ENCODE measurements at places on chromosomes 16 and 17. TPM values are rescaled to one million over a fixed set of nuclear protein-coding genes. Genes with fewer than 3 reads are reported as not detected.

DNA sequence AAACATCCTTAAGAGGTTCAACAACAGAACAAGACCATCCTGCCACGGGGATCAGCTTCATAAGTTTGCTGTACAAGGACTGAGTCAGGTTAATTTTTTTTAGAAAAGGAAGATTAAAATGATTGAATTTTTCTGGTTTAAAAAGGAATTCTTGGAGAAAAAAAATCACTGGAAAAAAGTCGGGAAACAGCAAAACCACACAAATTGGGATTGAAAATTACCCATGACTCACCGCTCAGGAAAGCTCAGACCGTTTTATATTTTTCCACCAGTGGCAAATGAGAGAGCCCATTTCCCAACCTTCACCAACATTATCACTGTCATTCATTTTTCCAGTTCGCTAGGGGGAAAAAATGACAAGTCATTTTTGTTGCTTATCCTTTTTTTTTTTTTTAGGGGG is 46.6 kb downstream of the MRM3 start:
- DNase-seq, result no peak

DNA sequence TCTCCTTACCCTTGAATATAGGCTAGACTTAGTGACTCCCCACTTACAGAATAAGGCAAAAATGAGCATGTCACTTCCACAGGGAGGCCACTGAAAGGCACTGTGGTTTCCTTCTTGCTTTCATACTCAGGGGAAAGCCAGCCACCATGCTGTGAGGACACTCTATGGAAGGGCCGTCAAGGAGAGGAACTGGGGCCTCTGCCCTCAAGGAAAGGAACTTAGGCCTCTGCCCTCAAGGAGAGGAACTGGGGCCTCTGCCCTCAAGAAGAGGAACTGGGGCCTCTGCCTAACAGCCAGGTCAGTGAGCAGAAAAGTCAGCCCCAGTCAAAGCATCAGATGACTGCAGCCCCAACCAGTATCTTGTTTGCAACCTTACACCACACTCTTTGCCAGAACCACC is 30.1 kb downstream of the VPS35 start:
- peak; percentile 28 for DNase-seq

- peak; percentile 72 for DNase-seq
Measured at GRCh38 chr16:4803898-4804762, 1.7 kb upstream of the ROGDI start.

TK1 gene
- total RNA-seq, result 8.9 TPM

DNA sequence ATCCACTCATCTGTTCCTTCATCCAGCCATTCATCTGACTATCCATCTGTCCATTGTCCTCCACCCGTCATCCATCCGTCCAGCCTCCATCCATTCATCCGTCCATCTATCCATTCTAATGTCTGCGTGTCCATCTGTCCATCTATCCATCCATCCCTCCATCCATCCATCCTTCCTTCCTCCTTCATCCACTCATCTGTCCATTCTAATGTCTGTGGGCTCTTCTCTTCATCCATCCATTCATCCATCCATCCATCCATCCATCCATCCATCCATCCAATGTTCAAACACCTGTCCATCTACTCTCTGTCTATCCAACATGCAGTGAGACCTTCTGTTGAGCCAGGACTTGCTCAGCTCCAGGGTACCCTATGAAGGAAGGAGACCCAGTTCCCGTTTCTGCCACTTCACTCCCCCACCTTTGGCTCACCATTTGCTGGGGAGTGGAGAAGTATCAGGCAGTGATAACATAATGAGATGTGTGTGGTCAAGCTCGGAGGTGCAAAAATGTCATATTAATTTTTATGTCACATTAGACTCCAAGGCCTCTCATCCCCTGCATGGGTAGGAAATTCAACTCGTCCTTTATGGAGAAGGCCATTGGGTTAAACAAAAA is 36.5 kb upstream of the ADGRG1 start:
- DNase-seq, result no peak

LGALS9 gene
- 4.1 TPM for total RNA-seq

All from umbilical cord (tissue), 2 donors.